ENCODE measurements at places on chromosomes 4 and X. TPM values are rescaled to one million over a fixed set of nuclear protein-coding genes. Genes with fewer than 3 reads are reported as not detected.

The CXCL13 gene
- total RNA-seq: not detected

The NDNF gene
- total RNA-seq: 1.6 TPM

DNA sequence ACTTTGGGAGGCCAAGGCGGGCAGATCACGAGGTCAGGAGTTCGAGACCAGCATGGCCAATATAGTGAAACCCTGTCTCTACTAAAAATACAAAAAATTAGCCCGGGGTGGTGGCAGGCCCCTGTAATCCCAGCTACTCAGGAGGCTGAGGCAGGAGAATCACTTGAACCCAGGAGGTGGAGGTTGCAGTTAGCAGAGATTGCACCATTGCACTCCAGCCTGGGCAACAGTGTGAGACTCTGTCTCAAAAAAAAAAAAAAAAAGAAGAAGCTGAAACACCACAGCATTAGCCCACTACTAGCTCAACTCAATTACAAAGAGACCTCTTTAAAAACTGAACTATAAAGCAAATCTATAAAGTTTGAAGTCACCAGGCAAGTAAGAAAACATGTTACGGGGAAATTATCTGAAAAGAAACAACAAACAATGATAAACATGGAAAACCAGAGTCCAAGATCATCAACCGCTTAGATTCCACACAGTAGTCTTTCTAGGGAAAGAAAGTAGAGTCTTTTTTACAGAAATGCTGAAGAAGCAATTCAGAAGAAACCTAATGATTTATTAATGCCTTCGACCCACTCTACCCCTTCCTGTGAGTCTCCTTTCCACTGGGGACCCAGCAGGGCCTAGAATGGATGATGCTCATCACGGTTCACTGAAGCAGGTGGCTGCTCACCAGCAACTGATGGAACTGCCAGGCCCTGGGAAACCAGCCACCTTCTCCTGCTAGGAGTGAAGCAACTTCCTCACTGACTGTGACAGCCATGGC is 6.6 kb downstream of the SAT1 start:
- no peak overlapping the region for H3K27ac ChIP-seq
- H3K27me3 ChIP-seq: no peaks in the 10 kb centered on the region
- no peaks in the 10 kb centered on the region for H3K36me3 ChIP-seq
- H3K4me3 ChIP-seq: no peak overlapping the region

DNA sequence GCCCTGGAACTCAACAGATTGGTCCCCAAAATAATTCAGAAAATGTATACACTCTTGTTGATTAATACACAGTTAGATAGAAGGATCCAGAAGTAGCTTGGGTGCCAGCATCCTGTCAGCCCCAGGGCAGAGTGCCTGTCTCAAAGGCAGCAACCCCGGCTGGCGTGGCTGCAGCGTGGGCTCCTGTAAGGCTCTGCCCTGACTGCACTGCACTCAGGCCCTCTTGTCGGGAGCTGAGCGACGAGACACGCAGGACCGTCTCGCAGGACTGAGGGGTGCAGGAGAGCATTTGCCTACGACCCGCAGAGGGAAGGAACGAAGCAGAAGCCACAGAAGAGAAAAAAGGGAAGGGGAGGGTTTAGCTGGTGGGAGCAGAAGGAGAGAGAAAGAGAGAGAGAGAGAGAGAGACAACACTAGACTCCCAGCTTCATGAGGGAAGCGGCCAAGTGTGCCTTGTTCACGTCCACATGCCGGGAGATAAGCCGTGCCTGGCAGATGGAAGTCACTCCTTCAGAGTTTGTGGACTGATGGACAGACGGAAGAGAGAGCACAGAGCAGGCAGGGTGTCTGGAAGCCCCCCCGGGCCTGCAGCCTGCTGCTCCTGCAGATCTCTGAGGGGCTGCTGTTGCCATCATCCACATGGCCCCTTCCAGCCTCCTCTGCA is 38.7 kb upstream of the HELT start:
- no peaks in the 10 kb centered on the region for H3K27me3 ChIP-seq
- H3K36me3 ChIP-seq: no peaks in the 10 kb centered on the region
- no peak overlapping the region for H3K27ac ChIP-seq
- DNase-seq: no peak
- no peaks in the 10 kb centered on the region for H3K4me1 ChIP-seq

The PHKA1 gene
- total RNA-seq: 7.2 TPM

The NKAP gene
- 7.1 TPM for total RNA-seq

The CCKAR gene
- not detected for total RNA-seq

GRCh38 chr4:157607996-157608395 is 387.5 kb downstream of the GRIA2 start:
- no peaks in the 10 kb centered on the region for H3K4me1 ChIP-seq
- H3K36me3 ChIP-seq: no peaks in the 10 kb centered on the region
- DNase-seq: no peak
- H3K27ac ChIP-seq: no peak overlapping the region
- no peak overlapping the region for H3K4me3 ChIP-seq

GRCh38 chr4:79212311-79212710 is 113.5 kb downstream of the NAA11 start:
- H3K36me3 ChIP-seq: no peaks in the 10 kb centered on the region
- H3K4me1 ChIP-seq: peaks cover 5% of the 10 kb centered on the region
- H3K27me3 ChIP-seq: no peaks in the 10 kb centered on the region
- no peak for DNase-seq
- H3K4me3 ChIP-seq: no peak overlapping the region

DNA sequence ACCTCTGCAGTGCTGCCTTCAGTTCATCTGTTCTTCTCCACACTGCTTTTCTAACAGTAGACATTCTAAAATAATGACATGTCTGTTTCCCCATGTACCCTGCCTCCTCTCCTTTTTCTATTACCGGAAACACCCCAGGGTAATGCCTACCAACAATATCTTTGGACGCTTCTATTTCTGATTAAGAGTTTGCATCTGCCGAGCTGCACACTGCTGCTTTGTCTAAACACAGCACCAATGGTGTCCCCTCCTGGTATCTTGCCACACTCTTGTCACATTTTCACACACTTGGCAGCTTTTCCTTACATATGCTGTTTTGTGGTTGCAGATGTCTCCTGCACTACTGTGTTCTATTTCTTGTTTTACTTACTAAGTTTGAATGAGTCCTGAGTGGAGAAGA is 288.8 kb downstream of the GRIA2 start:
- no peak overlapping the region for H3K4me3 ChIP-seq
- H3K36me3 ChIP-seq: no peaks in the 10 kb centered on the region
- no peaks in the 10 kb centered on the region for H3K27me3 ChIP-seq
- DNase-seq: no peak

GRCh38 chr4:123390846-123391456 is 5.6 kb upstream of the SPRY1 start:
- H3K4me1 ChIP-seq: no peaks in the 10 kb centered on the region
- no peaks in the 10 kb centered on the region for H3K27me3 ChIP-seq
- H3K27ac ChIP-seq: no peak overlapping the region
- H3K4me3 ChIP-seq: no peak overlapping the region

Data from H1 (cell line).